ENCODE measurements at places on chromosomes 3 and 15.

- no peak for DNase-seq
These were observed 67.9 kb upstream of the CCDC54 start for GRCh38 chr3:107309312-107309711.

DNA sequence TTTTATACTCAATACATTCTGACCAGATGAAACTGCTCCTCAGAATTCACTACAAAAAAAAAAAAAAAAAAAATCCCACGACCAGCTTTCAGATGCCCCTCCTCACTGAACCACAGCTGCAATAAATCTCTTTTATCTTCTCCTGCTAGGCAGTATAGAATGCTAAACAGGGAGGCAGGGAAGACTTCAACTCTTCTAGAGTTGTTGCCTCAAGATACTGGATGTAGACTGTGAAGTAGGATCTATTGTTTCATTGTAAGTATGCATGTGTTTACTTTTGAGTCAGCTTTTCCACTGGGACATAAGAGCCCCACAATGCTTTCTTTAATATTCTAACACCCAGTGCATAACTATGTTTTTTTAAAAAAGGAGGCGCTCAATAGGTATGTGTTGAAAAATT, 401.4 kb downstream of the TBL1XR1 start:
- no peak for DNase-seq

- no peak for DNase-seq
These were observed 249.5 kb downstream of the NAALADL2 start for GRCh38 chr3:175108613-175109151.

DNA sequence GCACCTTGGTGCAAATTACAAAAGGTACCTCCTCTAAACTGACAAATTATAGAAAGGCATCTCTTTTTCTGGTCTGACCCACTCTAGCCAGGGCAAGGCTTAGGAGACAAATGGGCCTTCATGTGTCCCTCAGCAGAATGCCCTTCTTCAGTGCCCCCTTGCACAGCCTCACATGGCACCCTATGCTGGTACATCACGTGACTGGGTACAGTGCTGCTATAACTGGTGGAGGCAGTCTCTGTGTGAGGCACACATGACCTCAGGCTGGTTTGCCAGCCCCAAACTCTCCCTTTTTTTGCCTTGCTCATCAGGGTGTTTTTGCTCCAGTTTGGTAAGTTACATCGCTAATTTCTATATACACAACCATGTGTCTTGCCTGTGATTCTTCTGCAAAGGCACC, 3.1 kb downstream of the CLEC3B start:
- DNase-seq: no peak

- no peak for DNase-seq
These were observed 60.9 kb upstream of the ITGA11 start for GRCh38 chr15:68492855-68493254.

DNA sequence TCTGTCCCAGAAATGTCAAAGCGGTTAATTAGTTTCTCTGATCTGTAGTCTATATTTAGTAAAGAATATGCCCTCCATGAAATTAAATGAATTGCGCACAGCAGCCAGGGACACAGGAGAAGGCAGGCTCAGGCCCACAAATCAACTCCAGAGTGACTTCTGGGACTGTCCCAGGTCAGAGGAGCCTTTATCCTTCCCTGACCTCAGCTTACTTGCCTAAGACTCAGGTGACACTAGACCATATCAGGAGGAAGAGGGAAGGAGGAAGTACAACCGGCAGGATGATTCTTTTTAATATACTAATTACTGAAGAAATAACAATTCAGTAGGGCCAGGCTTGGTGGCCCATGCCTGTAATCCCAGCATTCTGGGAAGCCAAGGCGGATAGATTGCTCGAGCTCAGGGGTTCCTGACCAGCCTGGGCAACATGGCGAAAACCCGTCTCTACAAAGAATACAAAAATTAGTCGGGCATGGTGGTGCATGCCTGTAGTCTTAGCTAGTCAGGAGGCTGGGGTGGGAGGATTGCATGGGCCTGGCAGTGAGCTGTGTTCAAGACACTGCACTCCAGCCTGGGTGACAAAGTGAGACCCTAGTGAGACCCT, 1.8 kb upstream of the GPR15 start:
- DNase-seq: no peak

DNA sequence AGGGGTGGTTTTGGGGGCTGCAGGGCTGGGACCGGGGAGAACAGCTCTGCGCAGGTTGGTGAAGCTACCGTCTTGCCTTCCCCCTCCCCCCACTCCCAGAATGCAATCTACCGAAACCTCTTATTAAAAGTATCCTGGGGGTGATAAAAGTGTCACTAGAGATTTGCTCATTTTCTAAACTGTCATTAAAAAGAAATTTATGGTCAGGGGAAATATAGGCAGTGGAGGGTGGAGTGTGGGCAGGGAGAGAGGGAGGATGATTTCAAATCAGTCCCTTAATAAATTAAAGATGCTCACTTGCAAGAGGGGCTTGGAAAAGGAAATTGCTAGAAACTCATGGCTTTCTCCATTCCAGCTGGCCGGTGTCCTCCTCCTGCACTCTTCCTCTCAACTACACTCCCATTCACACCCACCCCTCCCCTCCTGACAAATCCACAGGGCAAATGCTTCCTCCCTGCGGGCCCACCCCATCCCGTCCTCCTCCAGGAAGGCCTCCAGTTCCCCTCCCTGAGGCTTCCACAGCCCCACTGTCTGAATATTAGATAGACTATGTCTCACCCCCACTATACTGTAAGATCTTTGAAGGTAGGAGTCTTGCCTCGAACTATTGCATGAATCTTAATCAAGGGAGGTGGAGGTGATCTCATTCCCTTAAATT, 83.9 kb downstream of the TLE3 start:
- no peak for DNase-seq

- DNase-seq: no peak
These were observed 9.5 kb downstream of the CCR9 start for GRCh38 chr3:45895686-45896468.

DNA sequence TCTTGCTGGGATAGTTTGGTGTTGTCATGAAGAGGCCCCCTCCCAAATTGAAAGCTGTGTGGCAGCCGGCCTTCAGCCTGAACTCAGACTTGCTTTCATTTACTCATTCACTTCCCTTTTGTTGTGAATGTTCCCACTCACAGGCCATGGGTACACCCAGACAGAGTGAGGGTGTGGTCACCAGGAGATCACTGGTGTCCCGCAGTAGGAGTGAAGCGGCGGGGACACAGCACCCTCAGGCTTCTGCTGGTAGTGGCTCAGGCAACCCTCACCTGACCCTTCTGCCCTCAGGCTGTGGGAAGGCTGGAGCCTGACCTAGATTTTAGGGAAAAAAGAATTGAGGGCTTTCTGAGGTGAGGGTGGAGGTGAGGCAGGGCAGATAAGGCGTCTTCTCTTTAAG, 244.4 kb downstream of the SOX2 start:
- DNase-seq: no peak

DNA sequence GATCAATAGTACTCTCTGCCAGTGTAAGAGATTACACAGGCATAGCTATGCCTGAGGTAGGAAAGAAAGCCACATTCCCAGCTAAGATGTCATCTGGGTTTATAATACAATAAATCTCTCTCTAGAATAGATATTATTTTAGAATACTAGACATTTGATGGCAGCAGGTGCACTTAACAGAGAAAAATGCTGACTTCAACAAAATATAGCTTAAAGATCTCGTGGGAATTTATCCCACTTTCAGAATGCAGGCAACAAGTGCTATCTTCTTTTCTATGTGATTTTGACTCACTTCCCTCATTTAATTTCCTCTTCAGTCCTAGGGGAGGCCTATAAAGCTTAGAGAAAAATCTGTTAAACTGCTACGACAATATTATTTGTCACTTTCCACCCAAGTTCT, 60.9 kb upstream of the FSIP1 start:
- no peak for DNase-seq

GRCh38 chr3:36164400-36164799, 215.9 kb upstream of the STAC start:
- DNase-seq: no peak

- DNase-seq: no peak
These were observed 282.9 kb upstream of the COL8A1 start for GRCh38 chr3:99355465-99355864.

- no peak for DNase-seq
These were observed 287.1 kb downstream of the SOX2 start for GRCh38 chr3:181998828-181999227.

DNA sequence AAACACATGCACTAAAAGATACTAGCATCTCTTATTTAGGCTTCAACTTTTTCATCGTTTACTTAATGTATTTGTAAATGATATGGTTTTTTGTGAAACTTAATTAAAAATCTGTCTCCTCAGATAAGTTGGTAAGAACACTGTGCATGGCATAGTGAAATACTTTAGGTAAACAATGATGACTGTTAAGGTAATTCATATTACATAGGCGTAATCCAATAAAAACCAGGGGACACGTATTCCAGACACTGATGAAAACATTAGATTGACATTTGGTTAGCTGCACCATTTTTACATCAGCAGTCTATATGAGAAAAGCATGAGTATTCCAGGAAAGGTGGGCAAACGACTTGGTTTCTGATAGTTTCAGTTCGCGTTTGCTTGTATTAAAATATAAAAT, 170.0 kb downstream of the MBNL1 start:
- DNase-seq: no peak

- peak; percentile 41 for DNase-seq
These were observed 54.5 kb upstream of the GOLGA6B start for GRCh38 chr15:72599855-72600464.

DNA sequence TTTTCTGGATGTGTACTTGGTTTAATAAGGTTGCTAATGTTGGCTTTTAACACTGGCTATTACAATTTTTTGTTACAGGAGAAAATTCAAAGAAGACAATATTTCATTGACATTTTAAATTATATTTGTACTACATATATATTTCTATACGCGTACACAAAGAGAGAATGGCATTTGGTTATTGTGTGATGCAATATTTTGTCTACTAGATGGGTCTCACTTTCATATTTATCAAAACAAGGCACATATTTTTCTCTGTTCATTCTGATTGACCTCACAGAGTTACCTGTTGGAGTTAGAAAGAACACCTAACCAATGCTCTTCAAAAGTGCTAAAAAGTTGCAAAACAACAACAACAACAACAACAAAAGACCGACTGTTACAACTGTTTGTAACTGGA, 50.2 kb upstream of the VGLL3 start:
- DNase-seq: no peak

GRCh38 chr15:60704129-60704528, 225.2 kb upstream of the ICE2 start:
- peak; percentile 84 for DNase-seq

DNA sequence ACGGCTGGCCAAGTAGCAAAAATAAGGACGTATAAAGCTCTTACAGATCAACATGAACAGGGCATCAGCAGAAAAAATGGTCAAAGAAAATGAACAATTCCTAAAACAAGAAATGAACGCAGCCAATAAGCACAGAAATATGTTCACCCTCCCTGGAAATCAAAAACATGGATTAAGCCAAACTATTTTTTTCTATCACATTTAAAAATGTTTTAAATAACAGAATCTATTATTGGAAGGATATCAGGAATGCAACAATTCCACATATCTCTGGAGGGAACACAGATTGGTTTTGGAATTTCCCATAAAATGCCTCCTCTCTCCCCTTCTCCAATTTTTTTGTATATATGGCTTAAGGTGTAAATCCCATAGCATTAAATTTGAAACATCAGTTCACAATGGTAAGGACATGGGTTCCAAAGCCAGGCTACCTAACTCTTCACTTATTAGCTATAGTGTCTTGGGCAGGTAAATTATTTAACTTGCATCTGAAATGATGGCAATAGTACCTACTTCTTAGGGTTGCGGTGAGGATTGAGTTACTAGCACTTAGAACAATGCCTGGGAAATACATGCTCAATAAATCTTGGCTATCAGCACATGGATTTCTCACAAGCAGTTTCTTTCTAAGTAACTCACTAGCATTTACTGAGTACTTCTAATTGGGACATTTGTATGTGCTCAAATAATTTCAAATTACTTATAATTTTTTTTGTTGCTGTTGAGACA, 10.1 kb downstream of the UACA start:
- DNase-seq: no peak

- DNase-seq: peak; percentile 84
These were observed 202.5 kb upstream of the TLE3 start for GRCh38 chr15:70299931-70300869.

DNA sequence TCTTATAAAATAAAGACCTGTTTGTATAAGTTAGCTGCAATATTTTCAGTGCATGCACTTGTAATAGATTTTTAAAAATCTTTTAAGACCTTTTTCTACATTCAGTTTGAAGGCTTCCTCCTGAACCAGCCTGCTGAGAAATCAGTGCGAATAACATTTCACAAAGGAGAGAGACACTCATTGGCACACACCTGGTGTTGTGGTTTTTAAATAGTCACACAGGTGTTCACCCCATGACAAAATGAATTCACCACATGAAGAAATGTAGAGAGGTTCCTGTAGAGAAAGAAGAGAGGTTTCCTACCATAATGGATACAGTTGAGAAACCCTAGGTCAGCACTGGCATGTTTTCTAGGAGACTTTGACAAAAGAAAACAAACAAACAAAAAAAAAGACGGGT, 237.3 kb downstream of the CNTN6 start:
- DNase-seq: no peak

- DNase-seq: no peak
These were observed 177.5 kb downstream of the FNDC3B start for GRCh38 chr3:172216911-172217310.

- DNase-seq: no peak
These were observed 26.3 kb upstream of the BNC1 start for GRCh38 chr15:83310521-83311456.

- peak; percentile 84 for DNase-seq
These were observed 1.3 kb upstream of the USP3 start for GRCh38 chr15:63502843-63503738.

DNA sequence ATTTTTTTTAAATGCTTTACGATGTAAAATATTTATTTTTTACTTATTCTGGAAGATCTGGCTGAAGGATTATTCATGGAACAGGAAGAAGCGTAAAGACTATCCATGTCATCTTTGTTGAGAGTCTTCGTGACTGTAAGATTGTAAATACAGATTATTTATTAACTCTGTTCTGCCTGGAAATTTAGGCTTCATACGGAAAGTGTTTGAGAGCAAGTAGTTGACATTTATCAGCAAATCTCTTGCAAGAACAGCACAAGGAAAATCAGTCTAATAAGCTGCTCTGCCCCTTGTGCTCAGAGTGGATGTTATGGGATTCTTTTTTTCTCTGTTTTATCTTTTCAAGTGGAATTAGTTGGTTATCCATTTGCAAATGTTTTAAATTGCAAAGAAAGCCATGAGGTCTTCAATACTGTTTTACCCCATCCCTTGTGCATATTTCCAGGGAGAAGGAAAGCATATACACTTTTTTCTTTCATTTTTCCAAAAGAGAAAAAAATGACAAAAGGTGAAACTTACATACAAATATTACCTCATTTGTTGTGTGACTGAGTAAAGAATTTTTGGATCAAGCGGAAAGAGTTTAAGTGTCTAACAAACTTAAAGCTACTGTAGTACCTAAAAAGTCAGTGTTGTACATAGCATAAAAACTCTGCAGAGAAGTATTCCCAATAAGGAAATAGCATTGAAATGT, 15.6 kb downstream of the THBS1 start:
- DNase-seq: no peak

DNA sequence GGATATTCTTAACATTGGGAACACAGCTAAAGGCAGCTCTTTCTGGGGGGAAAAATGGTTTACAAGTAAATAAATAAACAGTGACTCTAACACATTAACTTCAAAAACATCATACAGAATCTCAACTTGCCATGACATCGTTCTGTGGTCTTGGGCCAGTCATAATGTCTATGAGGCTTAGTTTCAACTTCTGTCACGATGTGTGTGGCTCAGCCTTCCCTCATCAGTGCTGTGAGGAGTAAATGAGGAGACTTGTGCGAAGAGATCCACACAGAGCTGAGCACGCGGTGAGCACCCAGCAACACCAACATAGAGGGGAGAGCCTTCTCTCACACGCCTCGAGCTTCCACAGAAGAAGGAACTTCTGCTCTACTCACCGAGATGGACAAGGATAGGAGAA, 49.0 kb downstream of the DZIP1L start:
- DNase-seq: no peak
